ENCODE measurements at places on chromosomes 2 and 18. TPM values are rescaled to one million over a fixed set of nuclear protein-coding genes. Genes with fewer than 3 reads are reported as not detected.

Gene ADCYAP1
- polyA plus RNA-seq = not detected

Gene ARHGAP25
- polyA plus RNA-seq = 217 TPM

Gene HOXD13
- not detected for polyA plus RNA-seq

Gene FAM228A
- polyA plus RNA-seq = not detected

Gene PLEK
- 110 TPM for polyA plus RNA-seq

Gene MAL
- polyA plus RNA-seq = 10.2 TPM

Gene TMEM247
- polyA plus RNA-seq = not detected

All from IgD-negative memory B cell (primary cell).